ENCODE measurements at places on chromosomes 4 and X.

GRCh38 chrX:94492541-94492940, 818.5 kb downstream of the FAM133A start:
- DNase-seq, result no peak

DNA sequence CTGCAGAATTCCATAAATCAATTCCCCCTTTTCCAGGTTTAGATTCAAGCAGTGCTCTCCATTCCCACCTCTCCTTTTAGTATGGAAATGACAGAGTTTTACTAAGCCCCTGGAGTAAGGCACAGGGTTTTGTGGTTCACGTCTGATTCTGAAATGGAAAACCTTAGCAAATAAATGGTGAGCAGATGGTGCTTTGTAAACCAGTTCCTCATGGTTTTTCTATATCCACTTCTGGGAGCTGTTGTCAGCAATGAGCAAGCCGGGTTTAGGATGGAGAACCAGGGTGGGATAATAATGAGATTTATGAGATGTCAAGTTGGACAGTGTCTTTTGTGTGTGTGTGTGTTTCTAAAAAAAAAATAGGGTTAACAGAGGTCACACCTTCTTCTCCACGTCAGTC, 113.8 kb upstream of the RBPJ start:
- no peak for DNase-seq

DNA sequence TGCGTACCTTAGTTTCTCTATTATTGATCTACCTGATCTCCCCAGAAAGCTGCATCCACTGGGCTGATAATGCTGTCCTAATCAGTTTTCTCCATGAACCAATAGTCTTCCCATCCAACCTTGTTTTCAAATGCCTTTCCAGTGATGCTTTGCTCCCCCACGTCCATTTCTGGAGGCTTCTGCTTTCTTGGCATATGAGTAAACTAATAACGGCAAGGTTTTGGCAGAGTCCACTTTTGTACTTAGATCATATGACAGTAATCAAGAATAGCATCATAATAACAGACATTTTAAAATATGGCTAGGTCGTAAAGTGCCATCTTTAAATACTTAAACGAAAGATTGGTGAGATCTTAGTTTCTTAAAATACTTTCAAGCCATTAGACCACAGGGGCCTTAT, 38.4 kb upstream of the FAM9B start:
- no peak for DNase-seq

DNA sequence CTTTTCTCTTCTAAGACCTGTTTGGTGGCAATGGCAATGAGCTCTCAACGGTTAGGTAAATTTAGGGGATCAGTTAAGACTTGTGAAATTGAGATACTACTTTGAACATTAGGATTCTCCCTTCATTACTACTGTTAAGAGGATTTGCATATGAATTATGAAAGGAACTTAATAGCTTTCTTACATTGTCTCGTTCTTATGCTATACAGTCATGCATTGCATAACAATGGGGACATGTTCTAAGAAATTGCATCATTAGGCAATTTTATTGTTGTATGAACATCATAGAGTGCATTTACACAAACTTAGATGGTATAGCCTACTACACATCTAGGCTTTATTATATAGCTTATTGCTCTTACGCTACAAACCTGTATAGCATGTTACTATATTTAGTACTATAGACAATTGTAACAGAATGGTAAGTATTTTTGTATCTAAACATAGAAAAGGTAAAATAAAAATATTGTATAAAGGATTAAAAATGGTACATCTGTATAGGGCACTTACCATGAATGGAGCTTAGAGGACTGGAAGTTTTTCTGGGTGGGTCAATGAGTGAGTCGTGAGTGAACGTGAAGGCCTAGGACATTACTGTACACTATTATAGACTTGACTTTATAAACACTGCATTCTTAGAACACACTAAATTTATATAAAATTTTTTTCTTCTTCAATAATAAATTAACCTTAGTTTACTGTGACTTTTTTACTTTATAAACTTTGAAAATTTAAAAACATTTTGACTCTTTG, 62.5 kb downstream of the PAQR3 start:
- DNase-seq, result peak; percentile 50

DNA sequence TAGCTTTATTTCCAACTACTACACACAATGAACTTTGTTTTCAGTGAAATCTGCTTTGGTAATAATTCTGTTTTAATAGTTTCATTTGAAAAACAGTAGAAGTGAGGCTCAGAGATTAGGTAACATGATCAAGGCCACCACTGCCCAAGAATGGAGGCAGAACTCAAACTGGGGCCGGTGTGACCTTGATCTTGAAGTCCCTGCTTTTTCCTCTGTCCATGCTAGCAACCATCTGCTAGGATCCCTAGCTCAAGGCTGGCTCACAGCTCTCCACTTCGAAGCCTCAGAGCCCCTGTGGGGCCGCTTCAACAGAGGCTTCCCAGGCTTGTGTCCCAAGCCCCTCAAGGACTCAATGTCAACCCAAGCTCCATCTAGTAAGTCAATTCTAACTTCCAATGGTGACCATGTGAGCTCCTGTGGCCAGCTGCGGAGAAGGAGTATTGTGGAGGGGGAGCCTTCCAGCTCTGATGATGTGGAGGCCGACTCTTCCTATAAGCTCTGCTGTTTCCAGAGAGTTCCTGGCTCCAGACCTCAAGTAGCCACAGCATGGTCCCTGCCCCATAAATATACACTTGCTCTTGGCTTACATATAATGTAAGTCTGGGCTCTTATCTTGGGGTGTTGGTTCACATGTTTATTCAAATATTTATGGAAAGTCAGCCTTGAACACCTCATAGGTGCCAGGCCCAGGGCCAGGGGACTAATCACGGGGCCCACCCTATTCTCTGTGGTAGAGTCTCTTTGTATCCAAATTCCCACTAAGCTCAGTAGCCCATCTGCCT, 14.9 kb downstream of the ELF4 start:
- DNase-seq, result no peak

DNA sequence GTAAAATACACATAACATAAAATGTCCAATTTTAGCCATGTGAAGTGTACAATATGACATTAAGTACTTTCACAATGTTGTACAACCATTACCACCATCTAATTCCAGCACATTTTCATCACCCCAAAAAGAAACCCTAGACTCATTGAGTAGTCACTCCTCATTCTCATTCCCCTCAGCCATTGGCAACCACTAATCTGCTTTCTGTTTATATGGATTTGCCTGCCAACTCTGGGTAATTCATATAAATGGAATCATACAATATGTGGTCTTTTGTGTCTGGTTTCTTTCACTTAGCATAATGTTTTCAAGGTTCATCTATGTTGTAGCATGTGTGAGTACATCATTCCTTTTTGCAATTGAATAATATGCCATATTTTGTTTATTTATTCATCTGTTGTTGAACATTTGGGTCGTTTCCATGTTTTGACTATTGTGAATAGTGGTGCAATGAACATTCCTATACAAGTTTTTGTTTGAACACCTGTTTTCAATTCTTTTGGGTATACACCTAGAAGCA, 43.0 kb downstream of the EIF2S3 start:
- no peak for DNase-seq

GRCh38 chrX:16788477-16788876, 2.2 kb downstream of the TXLNG start:
- DNase-seq, result no peak

DNA sequence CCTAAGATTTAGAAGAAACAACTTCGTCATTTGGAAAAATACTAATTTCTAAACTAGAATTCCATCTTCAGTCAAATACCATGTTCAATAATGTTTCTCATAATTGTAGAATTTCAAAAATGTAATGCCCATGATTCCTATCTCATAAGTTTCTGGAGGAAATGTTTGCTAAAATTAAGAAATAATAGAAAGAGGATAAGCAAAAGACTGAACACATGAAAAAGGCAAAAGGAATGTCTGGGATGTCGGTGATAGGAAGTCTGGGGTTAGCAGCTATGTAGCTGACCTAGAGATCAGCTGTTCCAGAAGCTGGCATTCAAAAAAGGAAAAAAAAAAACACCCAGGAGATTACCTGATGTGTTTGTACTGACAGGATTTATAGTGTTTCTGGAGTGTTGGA, 18.9 kb upstream of the PCDH10 start:
- peak; percentile 89 for DNase-seq

DNA sequence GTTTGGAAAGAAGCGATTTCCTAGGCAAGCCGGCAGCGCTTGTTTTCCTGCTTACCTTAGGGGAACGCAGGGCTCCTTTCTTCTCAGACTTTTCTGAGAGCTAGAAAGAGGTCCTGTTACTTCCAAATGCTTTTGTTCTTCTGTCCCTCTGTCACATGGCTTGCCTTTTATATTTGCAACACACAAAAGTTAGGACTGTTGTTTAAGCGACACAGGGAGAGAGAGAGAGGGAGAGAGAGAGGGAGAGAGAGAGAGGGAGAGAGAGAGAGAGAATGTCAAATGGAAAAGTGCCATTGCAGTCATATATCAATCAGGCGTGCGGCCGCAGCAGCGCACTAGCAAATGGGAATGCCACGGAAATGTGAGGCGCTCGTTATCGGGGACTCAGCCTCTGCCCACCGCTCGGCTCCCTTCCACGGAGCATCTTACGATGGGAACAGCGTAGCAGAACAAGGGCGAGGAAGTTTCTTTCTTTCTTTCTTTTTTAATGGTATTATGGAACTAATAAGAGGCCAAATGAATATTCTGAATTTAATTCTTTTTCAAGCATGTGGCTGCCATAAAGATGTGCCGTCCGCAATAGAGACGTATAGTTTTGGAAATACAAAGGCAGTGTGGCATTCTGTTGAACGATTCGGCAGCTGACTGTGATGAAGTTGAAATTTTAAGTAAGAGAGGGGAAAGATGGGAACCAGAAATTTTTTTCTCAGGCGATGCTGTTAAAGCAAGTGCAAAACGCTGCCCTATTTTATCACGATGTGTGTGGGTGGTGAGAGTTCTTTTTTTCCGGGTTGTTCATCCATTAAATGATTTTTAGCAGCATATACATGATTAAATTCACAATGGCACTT, at the start of gene NDP:
TSS of gene NDP (minus strand) at position 142 of the 851 bp plus-strand sequence. CDS start 14,745 bp downstream, outside the sequence.
- DNase-seq, result no peak

DNA sequence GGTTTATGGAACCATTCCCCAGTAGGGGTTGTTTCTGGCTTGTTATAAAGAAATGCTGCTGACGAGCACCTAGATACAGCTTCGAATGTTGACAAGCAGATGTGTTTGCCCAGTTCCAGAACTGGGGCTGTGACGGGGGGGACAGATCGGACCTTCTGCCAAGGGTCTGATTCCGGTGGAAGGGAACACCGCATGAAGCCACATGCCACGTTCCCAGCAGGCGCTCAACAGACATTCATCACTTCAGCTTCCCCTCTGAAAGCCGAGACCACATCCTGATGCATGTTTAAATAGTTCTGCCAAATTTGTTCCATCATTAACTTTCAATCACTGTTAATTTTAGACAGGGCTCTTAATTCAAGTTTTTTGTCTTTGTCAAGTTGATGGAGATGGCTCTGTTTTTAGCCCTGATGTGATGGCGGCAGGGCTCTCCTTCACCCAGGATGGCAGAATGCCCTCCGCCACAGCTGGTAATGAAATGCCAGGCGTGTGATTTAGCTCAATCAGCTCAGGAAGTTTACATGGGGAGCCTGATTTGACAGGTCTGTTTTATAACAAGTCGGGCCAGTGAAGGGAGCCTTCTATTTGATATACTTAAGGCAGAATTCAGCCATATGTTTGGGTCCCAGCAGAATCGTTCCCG, 57.4 kb downstream of the PSAPL1 start:
- no peak for DNase-seq

All from trophoblast cell (in vitro differentiated cells and primary cell).